ENCODE measurements at places on chromosomes 4 and X.

GRCh38 chr4:16858275-16858752 is 40.1 kb downstream of the LDB2 start:
- no peak for DNase-seq

DNA sequence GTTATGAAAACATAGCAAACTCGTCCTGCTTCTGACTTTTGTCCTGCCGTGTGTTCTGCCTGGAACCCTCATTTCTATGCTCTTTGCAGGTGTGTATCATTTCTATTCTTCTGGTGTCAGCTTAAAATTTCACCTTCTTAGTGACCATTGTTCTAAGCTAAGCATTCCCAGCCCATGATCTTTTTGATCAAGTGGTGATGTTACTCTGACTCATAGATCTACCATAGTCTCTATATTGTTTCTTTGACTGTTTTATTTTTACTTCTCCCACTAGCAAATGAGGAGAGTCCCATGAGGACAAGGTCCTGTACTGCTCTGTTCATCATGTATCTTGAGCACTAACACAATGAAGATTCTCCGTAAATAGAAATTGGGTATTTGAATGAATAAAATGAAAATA is 14.1 kb upstream of the CXCL6 start:
- DNase-seq, result no peak

DNA sequence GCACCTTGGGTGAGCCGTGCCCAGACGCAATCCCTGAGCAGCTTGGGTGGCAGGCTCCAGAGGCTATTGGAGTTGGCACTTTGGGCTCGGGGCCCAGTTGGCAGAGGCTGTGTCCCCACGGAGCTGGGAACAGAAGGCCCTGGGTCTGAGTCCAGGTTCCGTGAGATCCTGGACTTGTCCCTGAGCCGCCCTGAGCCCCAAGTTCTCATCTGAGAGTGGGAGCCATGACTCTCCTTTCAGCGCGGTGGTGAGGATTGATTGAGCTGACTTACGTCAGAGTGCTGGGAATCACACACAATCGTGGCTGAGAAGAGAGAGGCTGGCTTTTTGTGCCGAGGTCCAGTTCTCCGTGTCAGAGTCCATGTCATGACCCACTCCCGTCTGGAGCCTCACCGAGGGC is 98.0 kb downstream of the PSAPL1 start:
- DNase-seq, result no peak

- DNase-seq, result no peak
Measured at GRCh38 chr4:102334624-102335023, 10.7 kb downstream of the SLC39A8 start.

GRCh38 chrX:30931920-30932319 is 42.9 kb upstream of the TAB3 start:
- DNase-seq, result no peak

All from AG09319 (cell line).